Skin of body (tissue), 3 donors: ENCODE measurements at places on chromosomes 4 and X. TPM values are rescaled to one million over a fixed set of nuclear protein-coding genes. Genes with fewer than 3 reads are reported as not detected.

DNA sequence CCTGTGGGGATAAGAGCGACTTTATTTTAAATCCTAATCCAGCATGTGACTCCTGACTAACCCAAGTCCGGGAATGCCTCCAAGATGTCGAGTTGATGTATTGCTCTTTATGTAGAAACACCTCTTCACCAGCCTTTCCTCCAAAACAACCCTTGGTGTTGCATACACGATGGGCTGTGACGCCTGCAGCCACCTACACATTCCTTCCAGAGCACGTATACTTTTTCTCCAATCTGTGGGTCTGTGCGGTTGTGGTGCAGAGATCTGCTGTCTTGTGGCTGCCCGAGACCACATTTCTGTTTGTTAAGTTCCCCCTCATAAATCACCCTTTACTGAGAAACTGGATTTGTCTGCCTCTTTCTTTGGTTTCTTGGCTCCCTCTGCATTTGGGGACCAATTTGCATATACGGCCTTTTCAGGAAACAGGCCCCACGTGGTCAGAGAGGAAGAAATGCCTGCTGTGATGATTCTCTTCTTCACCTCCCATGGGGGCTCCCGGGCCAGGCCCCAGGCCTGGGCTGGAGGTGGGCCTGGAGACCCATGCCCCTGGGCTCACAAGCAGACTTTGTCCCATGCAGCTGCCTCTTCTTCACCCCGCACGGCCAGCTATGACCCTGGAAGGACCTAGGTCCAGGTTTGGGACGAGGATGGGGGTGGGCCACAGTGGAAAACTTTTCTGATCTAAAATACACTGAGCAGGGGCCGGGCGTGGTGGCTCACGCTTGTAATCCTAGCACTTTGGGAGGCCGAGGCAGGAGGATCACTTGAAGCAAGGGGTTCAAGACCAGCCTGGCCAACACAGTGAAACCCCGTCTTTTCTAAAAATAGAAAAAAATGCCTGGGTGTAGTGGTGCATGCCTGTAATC is 21.4 kb upstream of the AFAP1 start:
- DNase-seq: peak; percentile 86

GRCh38 chr4:19278665-19279064 is 973.0 kb upstream of the SLIT2 start:
- no peak for DNase-seq

HDAC6 gene
- 58.6 TPM for total RNA-seq

DNA sequence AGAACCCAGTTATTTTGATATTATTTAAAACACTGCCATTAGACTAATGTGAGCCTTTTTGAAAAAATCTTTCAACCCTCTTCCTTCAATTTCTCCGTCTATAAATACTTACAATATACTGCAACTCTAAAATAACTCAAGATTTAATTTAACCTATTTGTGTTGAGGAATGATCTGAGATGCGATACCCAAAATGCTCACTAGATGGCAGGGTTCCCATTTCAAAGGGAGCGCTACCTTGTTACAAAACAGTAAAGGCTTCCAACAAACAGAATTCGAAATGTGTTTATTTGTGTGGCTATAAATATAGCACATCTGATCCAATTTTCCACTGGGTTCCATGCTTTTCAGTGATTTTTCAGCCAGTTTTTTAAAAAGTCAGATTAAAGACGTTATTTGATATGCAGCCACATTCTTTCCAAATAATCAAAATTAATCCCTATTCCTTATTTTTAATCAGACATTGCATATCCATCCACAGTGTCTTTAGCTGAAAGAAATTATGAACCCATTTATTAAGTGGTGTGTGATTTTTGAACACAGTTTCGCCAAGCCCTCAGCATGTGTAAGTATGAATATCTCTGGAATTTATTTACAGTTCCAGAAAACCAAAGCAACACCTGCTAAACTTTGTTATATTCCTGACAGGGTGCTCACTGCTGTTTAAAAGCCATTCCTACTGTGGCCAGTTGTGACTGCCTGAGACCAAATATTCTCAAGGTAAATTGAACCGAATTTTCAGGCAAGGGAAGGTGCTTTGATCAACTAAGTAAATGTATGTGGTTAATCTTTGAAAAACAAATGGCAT is 668.0 kb upstream of the LCORL start:
- peak; percentile 86 for DNase-seq

DNA sequence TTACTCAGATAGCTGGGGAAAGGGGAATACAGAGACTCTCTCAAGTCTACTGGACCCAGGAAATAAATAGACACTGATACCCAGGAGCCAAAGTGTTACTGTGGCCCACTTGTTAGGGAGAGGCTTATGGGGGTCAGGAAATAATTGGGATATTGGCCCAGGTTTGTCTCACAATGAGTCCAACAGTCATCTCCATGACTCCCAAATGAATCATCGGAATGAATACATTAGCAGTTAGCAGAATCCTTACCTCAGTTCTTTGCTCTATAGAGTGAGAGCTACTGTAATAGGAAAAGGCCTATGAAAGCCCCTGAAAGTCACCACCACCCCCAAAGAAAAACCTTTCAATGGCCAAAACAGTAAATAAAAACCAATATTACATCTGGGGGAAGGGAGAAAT is 42.4 kb upstream of the ARHGEF6 start:
- no peak for DNase-seq

DNA sequence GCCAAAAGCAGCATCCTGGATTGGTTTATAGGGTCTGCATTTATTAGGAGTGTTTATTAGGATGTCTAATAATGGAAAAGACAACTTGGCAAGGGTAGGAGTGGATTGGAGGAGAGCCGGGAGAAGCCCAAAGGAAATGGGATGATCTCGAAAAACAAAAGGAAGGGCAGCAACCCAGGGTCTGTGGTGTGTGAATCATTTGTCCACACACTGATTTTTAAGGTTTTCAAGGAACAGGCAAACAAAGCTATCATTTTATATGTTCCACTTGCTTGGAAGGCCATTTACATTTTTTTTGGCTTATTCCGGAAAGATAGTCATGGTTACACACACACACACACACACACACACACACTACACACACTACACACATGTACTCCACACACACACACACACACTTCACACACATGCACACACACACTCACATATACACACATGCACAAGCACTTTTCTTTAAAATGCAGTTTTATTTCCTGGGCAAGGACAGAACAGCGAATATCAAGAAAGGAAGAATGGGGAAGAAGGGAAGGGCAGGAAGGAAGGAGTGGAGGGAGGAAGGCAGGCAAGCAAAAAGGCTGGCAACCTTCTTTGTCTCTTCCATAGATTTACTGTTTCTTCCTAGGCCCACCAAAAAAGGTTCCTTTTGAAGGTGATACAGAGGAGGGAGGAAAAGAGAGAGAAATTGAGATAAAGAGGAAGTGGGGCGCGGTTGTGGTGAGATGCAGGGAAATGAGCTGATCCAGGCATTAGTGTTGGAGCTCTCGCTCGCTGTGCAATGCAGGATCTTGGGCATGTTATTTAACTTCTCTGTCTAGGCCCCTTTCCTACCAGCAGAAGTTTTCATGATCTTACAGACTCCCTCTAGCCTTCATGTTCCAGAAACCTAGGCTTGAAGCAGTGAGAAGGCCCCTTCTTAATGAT is 88.6 kb upstream of the MAML3 start:
- no peak for DNase-seq

- peak; percentile 78 for DNase-seq
Measured at GRCh38 chr4:26323821-26324220, 3.0 kb downstream of the RBPJ start.
